ENCODE measurements at places on chromosomes 5 and 9.

GRCh38 chr5:144089401-144090021 is 80.9 kb downstream of the YIPF5 start:
- DNase-seq: no peak

DNA sequence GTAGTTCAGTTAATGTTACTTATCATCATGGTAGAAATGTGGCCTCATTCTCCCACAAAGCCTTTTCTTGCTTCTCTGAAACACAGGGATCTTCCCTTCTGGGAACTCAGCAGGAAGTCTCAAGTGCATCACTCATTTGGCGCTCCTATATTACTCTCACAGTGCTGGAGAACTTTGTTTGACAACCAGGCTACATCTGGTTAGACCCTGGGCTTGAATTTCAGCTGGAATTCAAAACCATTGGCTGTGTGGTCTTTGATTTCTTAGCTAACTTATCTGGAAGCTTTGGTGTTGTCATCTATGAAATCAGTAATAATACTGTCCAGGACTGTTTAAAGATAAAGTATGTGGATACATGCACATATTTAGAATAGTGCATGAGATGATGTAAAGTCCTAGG is 1777.1 kb downstream of the MAT2B start:
- DNase-seq: no peak

DNA sequence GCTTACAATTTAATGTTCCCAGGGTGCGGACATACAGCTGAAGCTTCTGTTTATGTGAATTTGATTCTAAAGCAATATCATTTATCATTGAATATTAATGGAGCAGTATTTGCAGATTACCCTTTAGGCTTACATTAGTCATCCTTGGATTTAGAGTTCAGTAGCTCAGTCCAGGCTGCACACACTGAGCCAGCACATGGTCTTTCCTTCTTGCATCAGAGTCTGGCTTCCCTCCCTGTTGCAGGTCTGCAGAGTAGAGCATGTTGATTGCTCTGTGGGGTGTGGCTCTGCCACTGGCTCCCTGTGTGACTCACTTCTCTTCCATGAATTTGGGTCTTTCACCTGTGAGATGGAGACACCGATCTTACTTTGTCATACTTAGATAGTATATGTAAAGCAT is 36.8 kb downstream of the NSG2 start:
- DNase-seq: no peak

GRCh38 chr9:105126226-105126625 is 118.2 kb upstream of the SLC44A1 start:
- DNase-seq: no peak

DNA sequence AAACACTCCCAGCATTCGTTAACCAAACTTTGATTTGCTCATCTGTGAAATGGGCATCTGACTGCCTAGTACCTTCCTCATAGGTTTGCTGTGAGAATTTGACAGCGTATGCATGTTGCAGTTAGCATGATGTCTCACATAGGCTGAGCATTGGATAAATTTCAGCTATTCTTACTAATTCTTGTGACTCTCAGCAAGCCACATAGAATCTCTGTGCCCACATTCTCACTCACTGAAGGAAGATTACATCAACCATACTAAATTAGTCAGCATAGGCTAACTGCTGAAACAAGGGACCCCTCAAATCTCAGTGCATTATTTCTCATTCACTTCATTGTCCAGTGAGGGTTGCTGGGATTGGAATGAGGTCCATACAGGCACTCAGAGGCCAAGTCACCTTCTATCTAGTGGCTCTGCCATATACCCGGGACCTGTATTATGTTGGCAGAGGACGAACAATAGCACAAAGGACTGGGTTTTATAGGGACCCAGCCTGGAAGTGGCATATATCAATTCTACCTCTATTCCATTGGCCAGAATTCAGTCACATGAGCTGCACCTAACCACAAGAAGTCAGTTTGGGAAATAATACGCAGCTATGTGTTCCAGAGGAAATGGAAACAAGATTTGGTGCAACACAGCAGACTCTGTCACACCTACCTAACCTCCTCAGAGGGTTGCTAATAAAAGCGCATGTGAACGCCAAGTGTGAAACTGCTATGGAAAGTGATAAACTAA is 4.2 kb upstream of the PTGER4 start:
- no peak for DNase-seq

DNA sequence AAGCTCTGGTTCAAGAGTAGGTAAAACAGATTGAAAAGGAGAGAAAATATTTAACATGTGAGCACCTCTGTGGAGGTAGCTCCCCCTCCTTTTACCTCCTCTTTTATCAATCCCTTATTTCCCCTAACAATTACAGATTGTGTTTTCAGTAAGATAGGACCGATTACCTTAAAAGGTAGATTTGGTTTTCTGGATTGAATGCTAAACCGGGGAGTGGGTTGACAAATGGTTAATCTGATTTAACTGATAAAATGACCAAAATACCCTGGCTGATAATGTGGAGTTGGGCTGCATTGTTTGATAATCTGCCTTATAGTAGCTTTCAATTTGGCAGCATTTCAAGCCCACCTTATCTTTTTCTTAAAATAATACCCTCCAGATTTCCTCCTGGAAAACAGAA is 83.9 kb downstream of the EGFLAM start:
- no peak for DNase-seq

GRCh38 chr5:7348168-7348854 is 47.6 kb upstream of the ADCY2 start:
- no peak for DNase-seq

DNA sequence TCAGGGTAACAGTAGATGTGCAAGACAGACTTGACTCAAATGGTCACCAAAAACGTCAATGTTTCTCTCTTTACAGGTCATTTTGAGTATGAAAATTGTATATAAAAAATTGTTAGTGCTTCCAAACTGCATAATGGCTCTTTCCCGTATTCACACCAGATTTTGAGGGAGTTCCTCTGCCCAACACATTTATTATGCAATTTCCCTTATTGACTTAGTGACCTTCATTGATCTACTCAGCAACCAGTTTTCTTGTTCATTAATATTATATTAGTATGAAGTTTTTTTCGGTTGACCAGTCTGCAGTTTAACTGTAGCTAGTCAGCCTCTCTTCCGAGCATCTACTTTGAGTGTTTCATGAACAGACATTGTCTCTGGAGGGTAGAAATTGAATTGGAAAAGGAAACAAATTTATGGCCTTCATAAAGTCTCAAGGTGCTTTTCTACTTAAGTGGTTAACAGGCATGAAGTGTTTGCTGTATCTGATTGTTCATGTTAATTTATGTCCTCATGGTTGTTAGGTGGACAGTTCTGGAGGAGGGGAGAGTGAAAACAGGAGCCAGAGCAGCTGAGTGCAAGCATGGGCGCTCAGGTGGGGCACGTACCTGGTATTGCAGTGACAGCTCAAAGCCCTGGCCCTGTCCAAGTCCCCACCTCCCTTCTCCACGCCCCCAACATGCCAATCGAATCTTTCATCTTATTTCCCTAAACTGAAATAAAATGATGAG is 240.2 kb downstream of the RFK start:
- DNase-seq: no peak

DNA sequence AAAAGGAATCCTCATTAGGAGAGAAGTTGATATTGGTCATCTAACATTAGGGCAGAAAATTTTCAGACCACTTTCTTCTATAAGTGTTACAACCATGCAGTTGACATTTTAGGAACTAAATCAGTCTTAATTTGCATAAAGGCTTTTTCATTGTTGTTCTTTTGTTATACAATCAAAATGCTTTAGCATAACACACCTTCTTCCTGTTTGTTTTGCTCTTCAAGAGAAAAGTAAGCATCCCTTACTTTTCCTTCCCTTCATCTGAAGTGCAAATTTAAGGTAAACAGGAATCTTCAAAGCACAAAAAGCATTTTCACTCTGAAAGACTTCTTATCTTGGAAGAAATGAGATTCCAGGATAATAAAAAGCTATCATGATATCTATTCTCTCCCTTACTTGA is 273.6 kb downstream of the PTPRD start:
- DNase-seq: no peak

DNA sequence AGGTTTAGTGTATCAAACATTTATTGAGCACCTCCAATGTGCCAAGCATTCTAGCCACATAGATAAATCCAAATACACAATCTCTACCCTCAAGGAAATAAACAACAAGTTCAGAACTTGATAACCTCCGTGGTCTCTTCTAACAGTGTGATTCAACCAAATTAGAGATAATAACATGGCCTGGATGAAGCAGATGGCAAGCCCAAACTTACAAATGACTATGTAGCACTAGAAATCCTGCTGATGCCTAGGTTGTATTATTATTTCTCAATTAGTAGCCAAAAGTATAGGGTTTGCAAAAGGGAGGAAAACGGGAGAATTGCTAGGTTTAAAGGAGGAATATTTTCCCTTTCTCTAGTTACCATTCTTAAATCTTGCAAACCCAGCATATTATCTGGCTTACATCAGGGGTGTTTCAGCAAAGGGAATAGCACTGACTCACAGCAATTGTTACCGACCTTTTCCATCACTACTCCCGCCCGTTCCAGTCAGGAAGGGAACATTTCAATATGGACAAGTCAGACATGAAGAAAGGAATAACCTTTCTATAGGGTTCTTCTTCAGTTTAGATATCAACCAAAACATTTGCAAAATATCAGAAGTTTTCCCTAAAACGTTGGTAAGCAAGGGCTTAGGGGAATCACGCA is 2.3 kb downstream of the DPYSL3 start:
- DNase-seq: no peak

- DNase-seq: no peak
Observed at GRCh38 chr5:122584411-122585300, 190.2 kb upstream of the SNX2 start.

- DNase-seq: no peak
Observed at GRCh38 chr5:140049205-140049604, 6.1 kb upstream of the NRG2 start.

DNA sequence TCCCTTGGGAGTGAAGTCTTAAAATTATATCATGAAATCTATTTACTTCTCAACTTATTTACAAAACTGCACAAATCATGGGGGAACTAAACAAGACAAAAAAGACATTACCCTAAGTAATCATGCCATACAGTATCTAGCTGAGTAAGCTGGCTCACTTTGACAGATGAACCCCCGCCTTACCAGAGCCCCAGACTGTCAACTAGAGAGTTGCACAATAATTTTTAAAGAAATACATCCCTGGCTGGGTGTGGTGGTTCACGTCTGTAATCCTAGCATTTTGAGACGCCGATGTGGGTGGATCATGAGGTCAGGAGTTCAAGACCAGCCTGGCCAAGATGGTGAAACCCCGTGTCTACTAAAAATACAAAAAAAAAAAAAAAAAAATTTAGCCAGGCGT is 62.3 kb downstream of the LPAR1 start:
- DNase-seq: no peak

All from memory B cell (primary cell).